Myocyte (in vitro differentiated cells): ENCODE measurements at places on chromosomes 1 and 21. TPM values are rescaled to one million over a fixed set of nuclear protein-coding genes. Genes with fewer than 3 reads are reported as not detected.

SLAMF8 gene
- 0.05 TPM in 2 replicates for total RNA-seq

NBPF20 gene
- 3.3 and 4.0 TPM in 2 replicates for total RNA-seq

KAZN gene
- 11.6 and 15.0 TPM in 2 replicates for total RNA-seq

CYP2J2 gene
- 20.8 and 21.6 TPM in 2 replicates for total RNA-seq

MANEAL gene
- 10.6 and 10.8 TPM in 2 replicates for total RNA-seq

SPRR2E gene
- total RNA-seq = not detected in 2 replicates

IL19 gene
- total RNA-seq = not detected in 2 replicates

KRTAP21-2 gene
- not detected in 2 replicates for total RNA-seq

SAMD11 gene
- total RNA-seq = 0.86 and 1.4 TPM in 2 replicates

AIRE gene
- total RNA-seq = 9.7 and 21.4 TPM in 2 replicates

RGS1 gene
- total RNA-seq = 0.43 TPM in 1 of 2 replicates, not detected in the other

TCEA3 gene
- total RNA-seq = 6.8 and 9.8 TPM in 2 replicates

KCNN3 gene
- 30.8 and 41.3 TPM in 2 replicates for total RNA-seq

C1orf210 gene
- total RNA-seq = not detected in 2 replicates

PRR9 gene
- total RNA-seq = not detected in 2 replicates

LACTBL1 gene
- total RNA-seq = not detected in 2 replicates

CHIA gene
- not detected in 2 replicates for total RNA-seq

ERG gene
- total RNA-seq = 1.4 TPM in 1 of 2 replicates, not detected in the other

OPTC gene
- not detected in 2 replicates for total RNA-seq

FCRL6 gene
- not detected in 2 replicates for total RNA-seq

ATF3 gene
- total RNA-seq = 2.9 and 3.3 TPM in 2 replicates

FLVCR1 gene
- 3.0 TPM in 2 replicates for total RNA-seq

CA6 gene
- not detected in 2 replicates for total RNA-seq

HES3 gene
- total RNA-seq = not detected in 2 replicates

MPL gene
- 0.08 TPM in 1 of 2 replicates, not detected in the other for total RNA-seq

SIPA1L2 gene
- 7.0 and 12.4 TPM in 2 replicates for total RNA-seq

CAPN8 gene
- 0.47 TPM in 1 of 2 replicates, not detected in the other for total RNA-seq

DUSP23 gene
- total RNA-seq = 14.9 and 26.5 TPM in 2 replicates

FLG2 gene
- total RNA-seq = not detected in 2 replicates

NBPF11 gene
- 5.4 and 7.0 TPM in 2 replicates for total RNA-seq

FAM131C gene
- total RNA-seq = not detected in 2 replicates

GRHL3 gene
- not detected in 2 replicates for total RNA-seq

SMPDL3B gene
- total RNA-seq = not detected in 2 replicates

SUSD4 gene
- 2.0 and 4.1 TPM in 2 replicates for total RNA-seq

CACNA1S gene
- total RNA-seq = 57.2 and 58.9 TPM in 2 replicates

E2F2 gene
- total RNA-seq = 0.13 and 0.16 TPM in 2 replicates

SH3GLB1 gene
- total RNA-seq = 70.2 and 77.9 TPM in 2 replicates

S100A9 gene
- not detected in 2 replicates for total RNA-seq

AVPR1B gene
- total RNA-seq = not detected in 2 replicates

CCDC30 gene
- total RNA-seq = 0.11 and 0.78 TPM in 2 replicates
